K562 (cell line): ENCODE measurements at places on chromosomes 7 and 10. TPM values are rescaled to one million over a fixed set of nuclear protein-coding genes. Genes with fewer than 3 reads are reported as not detected.

The TYW1B gene
- total RNA-seq, result 7.7 and 9.8 TPM in 2 replicates

DNA sequence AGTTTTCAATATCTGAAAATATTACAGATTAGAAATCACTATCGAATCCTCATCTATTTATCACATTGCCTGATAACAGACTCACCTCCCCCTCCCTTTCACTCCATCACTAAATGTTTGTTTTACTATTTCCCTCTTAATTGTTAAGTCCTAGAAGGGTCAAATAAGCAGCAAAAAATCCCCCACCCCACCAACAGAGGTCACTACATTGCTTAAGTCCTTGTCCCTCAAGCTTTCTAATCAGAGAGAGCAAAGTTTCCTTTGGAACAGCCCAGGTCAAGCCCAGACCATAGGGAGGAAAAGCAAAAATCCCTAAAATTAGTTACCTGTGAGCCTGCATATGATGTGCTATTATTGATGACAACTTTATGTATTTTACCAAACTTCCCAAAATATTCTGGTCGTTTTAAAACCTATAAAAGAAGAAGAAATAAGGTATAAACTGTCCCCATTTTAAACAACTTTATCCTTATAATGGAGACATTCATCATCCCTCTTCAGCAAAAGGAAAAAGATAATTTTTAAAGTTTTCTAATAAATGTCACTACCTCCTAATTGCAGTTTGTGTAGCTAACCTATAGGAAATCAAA is 95.0 kb downstream of the CNOT4 start:
- DNase-seq, result peak; percentile 67

GRCh38 chr7:16421333-16422102 is at the start of gene CRPPA:
CRPPA (minus strand) TSS chr7:16421538; CDS start chr7:16421322, 216 bp downstream.
- DNase-seq, result peak; percentile 58

The GRK5 gene
- total RNA-seq, result 0.73 and 1.0 TPM in 2 replicates

The MPLKIP gene
- 81.5 and 93.0 TPM in 2 replicates for total RNA-seq

The AKR1D1 gene
- total RNA-seq, result not detected in 2 replicates
